ENCODE measurements at places on chromosomes 2 and 18. TPM values are rescaled to one million over a fixed set of nuclear protein-coding genes. Genes with fewer than 3 reads are reported as not detected.

DNA sequence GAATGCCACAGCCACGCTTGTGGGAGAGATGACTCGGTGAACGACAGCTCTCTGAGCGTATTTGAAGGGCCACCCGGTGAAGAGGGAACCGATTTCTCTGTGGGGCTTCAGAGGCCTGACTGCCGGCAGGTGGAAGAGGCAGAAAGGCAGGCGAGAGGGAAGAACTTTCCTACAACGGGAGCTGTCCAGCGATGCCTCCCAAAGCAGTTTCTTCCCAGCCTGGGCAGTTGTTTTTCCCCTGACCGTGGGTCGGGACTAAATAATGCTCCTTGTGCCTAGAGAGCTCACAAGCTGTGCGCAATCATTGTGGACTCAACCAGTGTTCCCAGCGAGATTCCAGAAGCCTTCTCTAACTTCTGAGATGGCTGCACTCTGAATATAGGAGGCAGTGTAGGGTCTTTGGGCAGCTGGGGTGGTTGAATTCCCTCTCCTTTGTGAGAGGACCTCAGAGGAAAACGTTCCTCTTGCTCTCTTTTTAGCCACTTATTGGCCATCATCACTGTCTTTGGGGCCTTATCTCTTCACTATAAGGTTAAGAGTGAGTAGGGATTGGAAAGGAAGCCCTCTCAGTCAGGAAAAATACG lies 710 bp downstream of the SEC11C start:
- peak overlapping the region; percentile 89 for H3K4me3 ChIP-seq
- no peaks in the 10 kb centered on the region for H3K4me1 ChIP-seq
- H3K27ac ChIP-seq: no peak overlapping the region
- DNase-seq: peak; percentile 61
- no peaks in the 10 kb centered on the region for H3K27me3 ChIP-seq

DNA sequence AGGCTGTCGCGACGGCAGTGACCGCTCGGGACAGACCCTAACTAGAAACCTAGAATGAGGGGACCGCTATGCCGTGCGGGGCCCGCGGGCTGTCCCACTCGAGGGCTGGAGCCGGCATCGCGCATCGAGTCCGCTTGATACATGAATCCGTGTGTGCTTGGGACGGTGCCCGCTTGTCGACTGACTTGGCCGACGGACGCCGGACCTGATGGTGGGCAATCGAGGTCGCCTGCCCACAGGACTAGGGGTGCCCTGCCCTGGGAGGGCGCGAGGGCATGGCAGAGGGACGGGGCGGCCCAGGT lies 749 bp upstream of the PTMA start:
- no peaks in the 10 kb centered on the region for H3K27me3 ChIP-seq
- H3K36me3 ChIP-seq: no peaks in the 10 kb centered on the region
- peak overlapping the region; percentile 94 for H3K27ac ChIP-seq
- H3K4me3 ChIP-seq: peak overlapping the region; percentile 77
- H3K4me1 ChIP-seq: peaks cover 14% of the 10 kb centered on the region

DNA sequence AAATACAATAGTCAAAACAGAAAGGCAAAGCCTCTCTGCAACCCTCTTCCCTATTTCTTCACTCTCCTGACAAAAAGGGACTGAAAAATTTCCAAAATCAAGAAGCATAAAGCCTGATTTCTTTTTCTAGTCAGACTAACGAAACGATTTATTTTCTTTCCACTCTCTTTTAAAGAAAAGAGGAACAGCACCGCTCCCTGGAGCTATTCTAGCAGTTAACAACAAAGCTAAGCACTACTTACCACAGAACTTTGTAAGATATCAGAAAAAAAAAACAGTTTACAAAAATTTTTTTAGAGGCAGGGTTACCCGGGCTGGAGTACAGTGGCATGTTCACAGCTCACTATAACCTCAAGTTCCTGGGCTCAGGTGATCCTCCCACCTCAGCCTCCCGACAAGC lies 14.4 kb upstream of the FHL2 start:
- no peaks in the 10 kb centered on the region for H3K36me3 ChIP-seq
- no peak overlapping the region for H3K4me3 ChIP-seq
- H3K27ac ChIP-seq: no peak overlapping the region
- no peak for DNase-seq
- peaks cover 28% of the 10 kb centered on the region for H3K4me1 ChIP-seq

DNA sequence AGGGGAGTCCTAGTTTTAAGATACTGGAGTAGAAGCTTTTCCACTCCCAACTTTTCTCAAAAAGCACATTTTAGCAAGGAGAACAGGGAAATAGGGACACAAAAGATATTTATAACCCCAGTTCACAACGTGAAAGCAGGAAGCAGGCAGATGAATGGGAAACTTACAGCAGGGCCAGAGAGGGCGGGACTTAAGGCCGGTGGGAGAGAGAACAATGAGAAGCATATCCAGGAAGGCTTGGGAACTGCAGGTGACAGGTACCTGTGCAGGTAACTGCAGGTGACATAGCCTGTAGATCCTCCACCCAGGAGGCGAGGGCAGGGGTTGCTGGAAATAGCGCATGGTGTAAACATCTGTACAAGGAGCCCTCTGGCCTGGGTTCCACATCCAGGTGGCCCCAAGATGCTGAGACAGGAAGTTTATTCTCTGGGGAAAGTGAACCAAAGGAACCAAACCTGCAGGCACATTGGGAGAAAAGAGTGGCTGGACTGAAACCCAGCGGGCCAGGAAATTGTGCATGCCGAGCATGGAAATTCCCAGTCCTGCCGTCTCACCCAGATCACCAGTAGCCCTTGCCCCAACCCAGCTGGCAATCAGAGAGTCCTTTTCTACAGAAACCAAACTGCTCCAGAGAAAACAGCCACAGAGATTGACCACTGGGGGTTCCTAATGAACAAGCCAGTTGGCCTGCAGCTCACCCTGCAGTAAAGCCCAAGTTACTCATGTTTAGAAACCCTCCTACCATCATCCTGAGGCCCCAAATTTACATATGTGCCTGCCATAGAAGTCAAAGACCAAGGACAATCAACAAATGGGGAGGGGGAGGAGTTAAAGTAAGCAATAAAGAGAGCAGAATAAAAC lies 24.3 kb upstream of the COL6A3 start:
- H3K4me1 ChIP-seq: peaks cover 50% of the 10 kb centered on the region
- H3K27ac ChIP-seq: no peak overlapping the region
- no peak overlapping the region for H3K4me3 ChIP-seq
- H3K27me3 ChIP-seq: no peaks in the 10 kb centered on the region

GRCh38 chr2:101823859-101824258 lies 126.4 kb downstream of the MAP4K4 start:
- DNase-seq: peak; percentile 85
- peaks cover 16% of the 10 kb centered on the region for H3K36me3 ChIP-seq
- no peaks in the 10 kb centered on the region for H3K27me3 ChIP-seq
- peaks cover 97% of the 10 kb centered on the region for H3K4me1 ChIP-seq

DNA sequence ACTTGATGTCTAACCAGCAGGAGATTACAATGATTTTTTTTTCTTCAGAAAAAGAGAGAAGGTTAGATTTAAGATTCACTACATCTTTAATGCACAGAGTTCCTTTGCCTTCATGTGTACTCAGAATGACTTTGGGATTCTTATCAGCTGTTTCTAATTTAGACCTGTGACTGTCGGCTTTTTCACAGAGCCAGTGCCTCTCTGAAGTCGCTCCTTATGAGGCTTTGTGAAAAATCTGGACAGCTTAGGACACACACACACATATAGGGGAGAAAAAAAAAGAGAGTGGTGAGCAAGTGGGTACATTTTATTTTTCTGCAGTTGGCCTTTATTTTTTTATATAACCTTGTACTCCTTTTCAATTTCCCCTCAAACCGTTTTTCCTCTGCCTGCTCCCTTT lies 893.1 kb upstream of the CELF4 start:
- H3K27me3 ChIP-seq: no peaks in the 10 kb centered on the region
- H3K27ac ChIP-seq: no peak overlapping the region
- DNase-seq: no peak
- H3K4me1 ChIP-seq: no peaks in the 10 kb centered on the region
- H3K36me3 ChIP-seq: no peaks in the 10 kb centered on the region

DNA sequence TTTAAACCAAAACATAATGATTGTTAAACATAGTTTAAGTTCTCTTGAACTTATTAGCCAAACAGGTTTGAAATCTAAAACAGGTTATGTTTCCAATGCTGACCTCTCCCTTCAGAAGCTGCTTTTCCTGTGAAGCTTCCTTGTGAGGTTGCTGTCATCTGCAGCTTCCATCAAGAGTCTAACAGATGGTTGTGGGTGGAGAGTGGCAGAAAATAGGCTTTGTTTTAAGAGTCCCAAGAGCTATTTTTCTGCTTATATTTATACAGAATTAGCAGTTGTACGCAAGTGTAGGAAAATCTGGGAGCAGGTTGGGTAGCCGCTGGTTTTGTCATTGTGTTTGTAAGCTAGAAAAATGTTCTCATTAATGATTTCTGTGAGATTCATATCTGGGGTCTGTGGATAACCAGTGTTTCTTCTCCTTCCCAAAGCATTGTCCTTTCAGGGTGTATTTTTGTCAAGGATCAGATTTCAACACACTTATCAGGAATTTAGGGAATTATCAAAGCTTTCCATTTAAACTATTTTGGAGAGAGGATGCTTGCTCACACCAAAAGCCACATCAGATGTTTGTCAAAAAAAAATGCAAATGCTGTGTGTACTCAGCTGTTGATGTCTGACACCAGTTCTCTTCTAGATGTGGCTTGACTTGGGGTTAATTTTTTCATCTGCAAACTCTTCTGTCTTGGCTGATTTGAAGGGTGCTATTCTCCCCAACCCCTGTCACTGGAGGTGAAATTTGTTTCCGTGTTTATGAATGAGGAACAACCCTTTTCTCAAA lies 78.1 kb upstream of the KIF5C start:
- H3K27me3 ChIP-seq: 0 out of 2 replicates have a peak, but pooled peaks cover 7% of the 10 kb centered on the region
- H3K4me1 ChIP-seq: no peaks in the 10 kb centered on the region
- no peak for DNase-seq
- no peak overlapping the region for H3K4me3 ChIP-seq
- H3K27ac ChIP-seq: no peak overlapping the region
- no peaks in the 10 kb centered on the region for H3K36me3 ChIP-seq

GRCh38 chr2:234446404-234447076 lies 50.3 kb downstream of the ARL4C start:
- no peak overlapping the region for H3K27ac ChIP-seq
- no peaks in the 10 kb centered on the region for H3K27me3 ChIP-seq
- peaks cover 24% of the 10 kb centered on the region for H3K4me1 ChIP-seq
- H3K4me3 ChIP-seq: no peak overlapping the region
- DNase-seq: no peak
- H3K36me3 ChIP-seq: no peaks in the 10 kb centered on the region

- no peak overlapping the region for H3K4me3 ChIP-seq
- no peak for DNase-seq
- H3K36me3 ChIP-seq: no peaks in the 10 kb centered on the region
- H3K27me3 ChIP-seq: peaks cover 18% of the 10 kb centered on the region
Observed at GRCh38 chr2:133892352-133892913, 324.2 kb upstream of the NCKAP5 start.

- no peak overlapping the region for H3K27ac ChIP-seq
- peak overlapping the region; percentile 61 for H3K4me3 ChIP-seq
- peaks cover 44% of the 10 kb centered on the region for H3K4me1 ChIP-seq
- DNase-seq: no peak
Observed at GRCh38 chr2:40279482-40279881, 172.4 kb downstream of the SLC8A1 start.

DNA sequence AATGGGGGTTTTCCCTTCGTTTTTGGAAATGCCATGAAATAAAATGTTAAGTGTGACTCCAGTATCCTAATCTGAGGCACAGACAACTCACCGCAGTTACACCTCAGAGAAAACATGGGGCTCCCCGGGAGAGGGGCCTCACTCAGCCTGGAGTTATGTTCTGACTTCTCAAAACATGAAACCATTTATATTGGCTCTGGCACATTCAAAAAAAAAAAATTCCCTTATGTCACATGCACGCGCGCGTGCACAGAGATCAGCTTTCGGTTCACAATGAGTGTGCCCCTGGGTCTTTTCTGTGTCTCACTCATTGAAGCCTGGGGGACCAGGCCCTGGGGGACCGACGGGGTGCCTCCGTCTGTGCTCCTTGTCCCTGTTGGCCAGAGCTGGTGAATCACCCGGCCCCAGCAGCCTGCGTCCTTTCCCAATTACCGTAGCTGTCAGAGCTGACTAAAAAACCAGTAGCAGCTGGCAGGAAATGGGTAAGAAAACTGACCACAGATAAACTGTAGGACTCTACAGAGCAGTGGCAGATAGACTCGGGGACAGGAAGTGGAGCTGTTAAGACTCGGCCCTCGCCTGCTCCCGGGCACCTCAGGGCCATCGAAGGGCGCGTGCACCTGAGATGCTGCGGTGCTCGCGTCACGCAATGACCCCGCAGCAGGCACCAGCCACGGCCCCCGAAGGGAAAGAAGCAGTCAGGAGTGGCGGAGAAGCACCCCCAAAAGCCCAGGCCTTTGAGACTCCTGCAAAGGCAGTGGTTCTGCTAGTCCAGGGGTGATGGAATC lies 138.3 kb upstream of the ID2 start:
- H3K4me1 ChIP-seq: peaks cover 24% of the 10 kb centered on the region
- DNase-seq: peak; percentile 94
- peak overlapping the region; percentile 60 for H3K27ac ChIP-seq
- H3K36me3 ChIP-seq: no peaks in the 10 kb centered on the region
- H3K27me3 ChIP-seq: no peaks in the 10 kb centered on the region
- H3K4me3 ChIP-seq: no peak overlapping the region

- no peaks in the 10 kb centered on the region for H3K27me3 ChIP-seq
- H3K27ac ChIP-seq: no peak overlapping the region
- H3K36me3 ChIP-seq: no peaks in the 10 kb centered on the region
- H3K4me3 ChIP-seq: no peak overlapping the region
- H3K4me1 ChIP-seq: peaks cover 29% of the 10 kb centered on the region
- DNase-seq: no peak
Observed at GRCh38 chr2:10286216-10287037, 16.3 kb upstream of the HPCAL1 start.

DNA sequence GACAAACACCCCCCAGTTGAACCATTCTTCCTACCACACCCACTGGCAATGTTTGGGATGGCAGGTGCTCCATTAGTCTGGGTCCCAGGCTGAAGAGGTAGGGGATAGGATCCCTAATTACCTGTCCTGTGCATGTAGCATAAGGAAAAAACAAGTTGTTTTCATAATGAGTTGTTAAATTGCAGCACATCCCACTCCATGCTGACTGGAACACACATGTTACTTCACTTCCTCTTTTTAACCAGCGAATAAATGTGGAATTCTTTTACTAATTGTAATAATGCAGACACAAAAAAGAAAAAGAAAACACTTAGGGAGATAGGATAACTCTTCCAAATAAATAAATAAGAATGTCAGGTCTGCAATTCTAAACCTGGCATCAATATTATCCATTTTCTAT lies 11.8 kb upstream of the CBLN2 start:
- H3K27ac ChIP-seq: no peak overlapping the region
- no peaks in the 10 kb centered on the region for H3K36me3 ChIP-seq
- DNase-seq: no peak
- no peaks in the 10 kb centered on the region for H3K4me1 ChIP-seq
- no peak overlapping the region for H3K4me3 ChIP-seq

DNA sequence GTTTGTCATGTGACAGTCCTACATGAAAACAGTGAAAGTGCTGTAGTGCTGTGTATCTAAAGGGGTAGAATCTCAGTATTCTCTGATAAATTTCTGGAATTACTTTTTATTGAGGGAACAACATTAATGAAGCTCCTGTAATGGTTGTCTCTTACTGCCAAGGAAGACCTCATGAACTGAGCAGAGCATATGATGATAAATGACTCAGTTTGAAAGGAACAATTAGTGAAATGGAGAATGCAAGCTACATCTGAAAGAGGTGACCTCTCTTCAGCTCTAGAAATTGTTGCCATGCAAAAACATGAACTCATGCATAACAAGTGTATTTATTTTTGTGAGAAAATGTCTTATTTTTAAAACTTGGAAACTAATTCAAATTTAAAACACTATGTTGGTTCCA lies 93.6 kb downstream of the SCN9A start:
- H3K4me1 ChIP-seq: no peaks in the 10 kb centered on the region
- H3K4me3 ChIP-seq: no peak overlapping the region
- DNase-seq: no peak

Gene SPP2
- not detected for polyA plus RNA-seq

Gene NEB
- 0.11 TPM for polyA plus RNA-seq

Gene METTL8
- 27.2 TPM for polyA plus RNA-seq

Gene CHCHD5
- 57.8 TPM for polyA plus RNA-seq

Gene CNGA3
- polyA plus RNA-seq: 0.30 TPM

Gene QPCT
- polyA plus RNA-seq: 51.4 TPM

Gene PLEKHH2
- 1.1 TPM for polyA plus RNA-seq

Measured in GM23248 (cell line).